ENCODE measurements at places on chromosomes 4 and X. TPM values are rescaled to one million over a fixed set of nuclear protein-coding genes. Genes with fewer than 3 reads are reported as not detected.

- DNase-seq = no peak
Measured at GRCh38 chrX:9434051-9434550, 30.8 kb upstream of the TBL1X start.

- no peak for DNase-seq
Measured at GRCh38 chr4:83361416-83362103, 26.9 kb upstream of the HPSE start.

- no peak for DNase-seq
Measured at GRCh38 chr4:21209860-21210259, 509.6 kb downstream of the PACRGL start.

DNA sequence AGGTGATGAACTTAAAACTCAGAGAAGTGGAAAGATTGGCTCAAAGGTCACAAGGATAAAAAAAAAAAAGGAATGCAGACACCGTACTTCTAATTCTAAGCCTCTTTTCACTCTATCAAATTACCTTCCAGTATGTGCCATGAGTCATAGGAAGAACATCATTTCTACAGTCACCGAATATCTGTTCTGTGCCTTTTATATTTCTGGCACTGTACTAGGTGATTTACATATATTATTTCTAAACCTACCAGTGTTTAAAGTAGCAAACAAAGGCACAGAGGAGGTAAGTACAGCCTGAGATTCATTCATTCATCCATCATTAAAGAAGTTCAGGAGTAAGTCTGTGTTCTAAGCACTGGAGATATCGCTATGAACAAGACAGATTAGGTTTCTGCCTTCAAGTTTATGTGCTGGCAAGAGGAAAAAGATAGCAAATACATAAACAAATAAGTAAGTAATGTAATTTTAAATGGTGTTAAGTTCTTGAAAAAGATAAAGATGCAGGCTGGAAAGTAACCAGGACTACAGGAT is 65.3 kb downstream of the PALLD start:
- peak; percentile 62 for DNase-seq

GRCh38 chr4:38503689-38504395 is 160.2 kb upstream of the KLF3 start:
- no peak for DNase-seq

DNA sequence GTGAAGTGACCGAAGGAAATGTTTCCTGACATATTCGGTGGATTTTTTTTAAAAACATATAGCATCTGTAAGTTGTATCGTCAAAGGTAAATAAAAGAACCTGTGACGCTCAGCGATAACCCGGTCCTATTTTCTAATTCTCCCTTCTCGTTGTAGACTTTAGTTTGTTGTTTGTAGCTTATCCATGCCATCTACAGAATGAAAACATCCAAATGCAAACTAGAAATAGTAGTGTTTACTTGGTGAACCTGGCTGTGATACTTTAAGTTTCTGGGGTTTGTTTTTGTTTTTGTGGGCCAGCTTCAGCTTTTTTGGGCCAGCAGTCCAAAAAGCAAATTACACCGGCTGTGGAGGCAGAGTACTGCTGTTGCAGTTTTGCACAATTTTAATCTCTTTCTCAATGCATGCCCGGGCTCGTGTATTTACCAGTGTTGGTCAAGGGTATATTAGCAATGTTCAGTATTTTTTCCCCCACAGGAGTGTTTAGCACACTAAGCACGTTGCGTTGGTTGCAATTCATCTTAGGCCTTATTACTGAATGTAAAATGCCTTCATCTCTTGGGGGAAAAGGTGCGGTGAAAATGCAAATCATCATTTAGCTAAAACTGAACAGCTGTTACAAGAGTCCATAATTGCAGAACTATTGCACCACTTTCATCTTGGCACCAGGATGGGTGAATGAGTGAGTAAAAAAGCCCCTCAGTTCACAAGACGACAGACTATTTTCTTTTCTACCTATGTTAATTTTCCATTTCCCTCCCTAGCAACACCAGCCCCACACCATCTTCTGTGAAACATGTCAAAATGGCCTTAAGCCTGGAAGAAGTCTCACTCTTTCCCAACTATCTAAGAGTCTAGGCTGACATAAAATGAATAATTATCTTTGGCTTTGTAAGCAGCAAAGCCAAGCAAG is 1.7 kb upstream of the CNOT6L start:
- DNase-seq = peak; percentile 18

GRCh38 chr4:124631760-124632159 is 80.8 kb downstream of the ANKRD50 start:
- DNase-seq = peak; percentile 94

DNA sequence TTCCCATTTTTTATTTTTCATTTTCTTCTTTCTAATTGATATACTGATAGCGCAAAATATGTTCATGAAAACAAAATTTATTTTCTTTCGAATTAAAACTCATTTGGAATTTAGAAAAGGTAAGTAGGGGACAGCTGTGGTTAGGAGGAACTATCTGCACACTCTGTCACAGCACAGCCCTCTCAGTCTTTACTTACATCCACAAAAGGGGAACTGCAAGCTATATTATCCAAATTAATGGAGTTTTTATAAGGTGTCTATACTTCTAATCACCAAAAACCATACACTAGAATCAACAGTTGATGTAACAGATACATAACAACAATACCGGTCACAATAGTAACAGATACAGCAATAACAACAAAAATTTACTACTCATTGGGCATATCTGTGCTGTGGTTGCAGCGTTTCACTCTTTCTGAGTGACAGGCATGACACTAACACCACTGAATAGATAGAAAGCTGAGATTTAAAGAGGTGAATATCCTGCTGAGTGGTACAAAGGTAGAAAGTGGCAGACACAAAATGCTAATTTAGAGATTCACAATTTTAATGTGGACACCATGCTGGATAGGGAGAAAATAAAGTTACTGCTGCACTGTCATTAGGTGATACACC is 160.7 kb downstream of the PPP3CA start:
- no peak for DNase-seq

DNA sequence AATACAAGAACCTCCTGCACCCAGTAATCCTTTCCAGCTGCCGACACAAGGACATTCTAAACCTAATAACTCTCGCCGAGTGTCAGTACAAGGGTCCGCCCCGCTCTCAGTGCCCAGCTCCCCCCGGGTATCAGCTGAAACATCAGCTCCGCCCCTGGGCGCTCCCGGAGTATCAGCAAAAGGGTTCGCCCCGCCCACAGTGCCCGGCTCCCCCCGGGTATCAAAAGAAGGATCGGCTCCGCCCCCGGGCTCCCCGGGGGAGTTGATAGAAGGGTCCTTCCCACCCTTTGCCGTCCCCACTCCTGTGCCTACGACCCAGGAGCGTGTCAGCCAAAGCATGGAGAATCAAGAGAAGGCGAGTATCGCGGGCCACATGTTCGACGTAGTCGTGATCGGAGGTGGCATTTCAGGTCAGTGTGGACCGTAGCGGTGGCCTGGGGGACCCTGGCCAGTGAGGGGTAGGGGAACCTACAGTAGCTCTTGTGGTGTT is at the start of gene MAOA:
TSS of gene MAOA (plus strand) at position 295 of the 490 bp plus-strand sequence. CDS start at position 338, 43 bp downstream.
- peak; percentile 75 for DNase-seq

- no peak for DNase-seq
Measured at GRCh38 chr4:170386971-170387370, 297.2 kb upstream of the AADAT start.

- no peak for DNase-seq
Measured at GRCh38 chr4:2606960-2607506, 70.6 kb downstream of the FAM193A start.

DNA sequence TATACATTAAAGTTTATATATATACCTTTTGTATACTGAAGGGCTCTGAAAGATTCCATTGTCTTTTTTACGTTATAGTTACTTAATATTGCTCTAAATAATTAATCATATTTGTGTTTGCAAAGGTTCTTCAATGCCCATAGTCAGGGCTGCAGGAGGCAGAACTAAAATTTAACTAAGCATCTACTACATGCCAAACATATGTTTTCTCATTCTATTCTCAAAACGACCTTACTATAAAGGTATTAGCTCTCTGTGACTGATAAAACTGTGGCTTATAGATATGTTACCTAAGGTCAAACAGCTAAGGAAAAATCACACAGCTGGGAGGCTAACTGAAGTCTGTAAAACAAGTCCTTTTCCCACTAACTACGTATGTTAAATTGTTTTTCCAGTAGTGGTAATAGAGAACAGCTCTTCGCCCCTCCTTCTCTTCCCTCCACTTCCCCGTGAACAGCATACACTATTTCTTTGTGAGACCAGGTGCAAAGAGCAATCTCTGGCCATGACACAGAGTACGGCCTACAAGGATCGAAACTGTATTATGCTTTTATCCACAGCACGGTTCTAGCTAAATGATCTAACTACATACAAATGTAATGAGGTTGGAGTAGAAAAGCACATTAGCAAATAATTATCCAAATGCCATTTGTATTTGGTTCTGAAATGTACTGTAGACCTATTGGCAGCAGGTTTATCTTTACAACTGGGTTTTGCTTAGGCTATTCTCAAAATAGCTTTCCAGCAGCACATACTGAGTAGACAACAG is 1.7 kb downstream of the CNOT6L start:
- peak; percentile 3 for DNase-seq

DNA sequence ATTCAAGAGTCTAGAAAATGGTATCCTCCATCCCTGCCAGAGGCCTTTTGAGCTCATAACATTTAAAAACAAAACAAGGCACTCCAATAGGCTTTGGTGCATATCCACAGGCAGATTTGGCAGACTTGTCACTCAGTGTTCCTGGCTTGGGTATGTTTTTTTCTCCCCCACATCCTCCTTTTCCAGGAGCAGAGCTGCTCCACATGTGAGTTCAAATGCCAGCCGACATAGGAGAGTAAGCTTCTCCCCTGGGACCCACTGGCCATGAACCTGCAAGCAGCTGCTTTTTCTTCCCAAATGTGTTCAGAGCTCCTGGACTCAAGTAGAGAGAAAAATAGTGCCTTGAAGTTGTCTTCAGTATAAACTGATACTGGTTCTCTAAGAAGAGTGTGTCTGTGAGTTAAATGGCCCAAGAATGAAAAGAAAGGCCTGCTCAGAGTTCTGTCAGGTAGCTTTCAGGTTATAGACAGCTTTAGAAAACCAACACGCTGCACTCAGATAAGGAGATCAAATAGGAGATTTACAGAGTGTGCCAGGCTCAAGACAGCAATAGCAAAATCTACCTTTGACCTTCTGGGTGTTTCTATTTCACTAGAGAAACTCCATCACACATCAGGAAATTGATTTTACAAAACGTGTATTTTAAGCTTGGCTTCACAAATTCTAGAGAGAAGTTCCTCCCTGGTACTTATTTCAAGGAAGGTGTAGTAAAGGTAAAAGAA is 162.5 kb upstream of the GALNT7 start:
- DNase-seq = no peak

DNA sequence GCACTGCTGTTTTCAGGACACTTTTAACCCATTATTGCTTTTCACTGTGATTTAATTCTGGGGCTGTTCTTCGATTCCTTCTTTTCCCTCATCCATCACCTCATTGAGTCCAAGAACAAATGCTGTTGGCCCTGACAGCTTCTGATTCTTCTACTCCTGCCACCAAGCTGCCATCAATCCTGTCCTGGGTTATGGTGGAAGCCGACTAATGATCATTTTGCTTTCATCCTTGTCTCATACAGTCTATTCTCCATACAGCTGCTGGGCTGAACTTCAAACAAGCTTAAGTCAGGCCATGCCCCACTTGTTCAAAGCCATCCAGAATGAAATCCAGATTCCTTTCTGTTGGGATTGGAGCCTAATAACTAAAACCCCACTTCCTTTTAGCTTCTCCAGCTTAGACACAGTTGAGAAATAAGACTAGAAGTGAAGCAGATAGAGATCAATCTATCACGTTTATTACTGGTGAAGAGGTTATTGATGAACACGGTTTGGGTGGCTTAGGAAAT is 161.9 kb downstream of the STK32B start:
- peak; percentile 64 for DNase-seq

DNA sequence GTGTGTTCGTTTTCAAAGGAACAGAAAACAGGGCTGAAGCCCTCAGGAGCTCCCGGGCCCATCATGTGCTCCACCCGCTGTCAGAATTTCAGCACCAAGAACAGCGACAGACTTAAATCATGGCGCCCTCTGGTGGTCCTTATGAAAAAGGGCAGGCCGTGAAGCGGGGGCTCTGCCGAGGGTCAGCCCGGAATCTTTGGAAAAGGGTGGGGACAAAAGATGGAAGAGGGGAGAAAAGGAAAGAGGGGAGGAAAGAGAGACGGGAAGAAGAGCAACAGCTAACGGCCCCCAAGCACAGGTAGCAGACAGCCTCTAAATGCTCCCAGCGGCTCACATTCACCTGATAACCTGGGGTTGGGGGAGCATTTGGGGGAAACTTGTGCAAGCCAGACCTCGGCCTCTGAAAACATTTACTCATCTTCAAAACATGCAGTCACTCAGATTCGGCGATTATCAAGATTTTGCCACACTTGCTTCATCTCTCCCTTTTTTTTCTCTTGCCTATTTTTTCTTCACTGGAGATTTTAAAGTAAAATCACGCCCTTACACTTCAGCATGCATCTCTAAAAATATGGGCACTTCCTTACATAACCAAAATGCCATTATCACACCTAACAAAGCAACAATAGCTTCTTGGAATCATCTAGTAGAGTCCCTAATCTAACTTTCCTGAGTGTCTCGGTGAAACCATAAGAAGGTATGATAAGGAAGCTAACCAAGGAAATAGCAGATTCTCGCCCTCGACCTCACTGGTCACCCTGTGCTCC is 28.1 kb upstream of the MAN2B2 start:
- peak; percentile 62 for DNase-seq

GRCh38 chr4:87180767-87181166 is 39.7 kb downstream of the KLHL8 start:
- no peak for DNase-seq

CTAG1B gene
- not detected for total RNA-seq

PCYT1B gene
- total RNA-seq = 5.1 TPM

DNA sequence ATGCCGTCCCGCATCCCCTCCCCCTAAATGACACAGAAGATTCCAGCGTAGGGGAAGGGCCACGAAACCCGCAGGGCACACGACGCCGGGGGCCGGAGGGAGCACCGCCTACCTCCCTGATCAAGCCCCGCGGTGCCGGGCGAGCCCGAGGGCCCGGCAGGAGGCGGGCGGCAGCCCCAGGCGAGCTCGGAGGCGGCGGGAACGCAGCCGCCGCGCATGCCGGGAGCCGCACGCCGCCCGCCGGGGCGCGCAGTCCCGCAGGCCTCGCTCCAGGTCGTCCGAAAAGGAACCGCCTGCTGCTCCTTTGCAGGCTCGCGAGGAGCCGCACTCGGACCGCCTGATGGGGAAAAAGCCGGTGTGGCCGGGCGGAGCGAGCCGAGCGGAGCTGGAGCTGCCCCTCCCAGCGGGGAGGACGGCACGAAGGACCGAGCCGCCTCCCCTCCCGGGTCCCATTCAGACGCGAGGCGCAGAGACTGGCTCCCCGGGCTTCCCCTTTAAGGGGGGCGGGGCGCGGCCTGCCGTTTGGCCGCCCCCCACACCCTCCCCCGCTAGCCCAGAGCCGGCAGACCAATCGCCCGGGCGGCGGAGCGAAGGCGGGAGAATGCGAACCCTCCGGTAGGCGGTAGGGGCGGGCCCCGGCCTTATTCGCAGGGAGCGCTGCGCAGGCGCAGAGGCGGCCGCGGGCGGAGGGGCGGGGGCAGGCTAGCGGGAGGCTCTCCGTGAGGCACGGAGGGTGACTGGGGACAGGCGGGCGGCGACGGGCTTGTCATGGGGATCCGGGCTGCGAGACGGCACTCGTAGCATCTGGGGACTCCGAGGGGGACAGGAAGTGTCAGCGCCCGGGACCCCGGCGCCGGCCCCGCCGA is 561 bp upstream of the ING2 start:
- DNase-seq = peak; percentile 99

- peak; percentile 57 for DNase-seq
Measured at GRCh38 chr4:92305148-92305877, 1.5 kb downstream of the GRID2 start.
